ENCODE measurements at places on chromosomes 3 and 15.
A peak's percentile ranks its signal among the peaks of the same experiment; 100 is the strongest.

- peak; percentile 11 for DNase-seq
Measured at GRCh38 chr15:45521596-45522327, 793 bp downstream of the SLC30A4 start.

GRCh38 chr3:56677286-56677685 lies 5.8 kb downstream of the TASOR start:
- no peak for DNase-seq

GRCh38 chr3:127065561-127066290 lies 82.8 kb downstream of the PLXNA1 start:
- DNase-seq = no peak

- DNase-seq = no peak
Measured at GRCh38 chr3:112779558-112780480, 66.8 kb downstream of the CD200R1L start.

DNA sequence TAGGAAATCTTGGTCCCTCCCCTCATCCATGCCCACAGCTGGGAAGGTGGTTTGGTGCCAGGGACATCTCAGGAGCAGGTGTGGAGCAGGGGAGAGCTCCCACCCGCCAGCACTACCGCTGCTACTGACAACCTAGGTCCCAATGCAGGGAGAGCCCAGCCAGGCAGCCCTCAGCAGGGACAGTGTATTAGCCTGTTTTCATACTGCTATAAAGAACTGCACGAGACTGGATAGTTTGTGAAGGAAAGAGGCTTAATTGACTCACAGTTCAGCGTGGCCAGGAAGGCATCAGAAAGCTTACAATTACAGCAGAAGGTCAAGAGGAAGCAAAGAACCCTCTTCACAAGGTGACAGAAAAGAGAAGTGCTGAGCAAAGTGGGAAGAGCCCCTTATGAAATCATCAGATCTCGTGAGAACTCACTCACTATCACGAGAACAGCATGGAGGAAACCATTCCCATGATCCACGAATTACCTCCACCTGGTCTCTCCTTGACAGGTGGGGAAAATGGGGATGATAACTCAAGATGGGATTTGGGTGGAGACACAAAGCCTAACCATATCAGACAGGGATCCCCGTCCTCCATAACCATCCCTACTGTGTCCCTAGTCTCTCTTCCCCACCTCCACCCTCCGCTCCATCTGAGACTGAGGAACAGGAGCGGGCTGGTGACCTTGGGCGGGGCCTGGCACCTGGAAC lies 218.6 kb downstream of the TBC1D2B start:
- DNase-seq = no peak
